Activated T-cell treated with anti-CD3 and anti-CD28 coated beads for 48 hours (primary cell): ENCODE measurements at places on chromosomes 6 and 20.
A peak's percentile ranks its signal among the peaks of the same experiment; 100 is the strongest.

DNA sequence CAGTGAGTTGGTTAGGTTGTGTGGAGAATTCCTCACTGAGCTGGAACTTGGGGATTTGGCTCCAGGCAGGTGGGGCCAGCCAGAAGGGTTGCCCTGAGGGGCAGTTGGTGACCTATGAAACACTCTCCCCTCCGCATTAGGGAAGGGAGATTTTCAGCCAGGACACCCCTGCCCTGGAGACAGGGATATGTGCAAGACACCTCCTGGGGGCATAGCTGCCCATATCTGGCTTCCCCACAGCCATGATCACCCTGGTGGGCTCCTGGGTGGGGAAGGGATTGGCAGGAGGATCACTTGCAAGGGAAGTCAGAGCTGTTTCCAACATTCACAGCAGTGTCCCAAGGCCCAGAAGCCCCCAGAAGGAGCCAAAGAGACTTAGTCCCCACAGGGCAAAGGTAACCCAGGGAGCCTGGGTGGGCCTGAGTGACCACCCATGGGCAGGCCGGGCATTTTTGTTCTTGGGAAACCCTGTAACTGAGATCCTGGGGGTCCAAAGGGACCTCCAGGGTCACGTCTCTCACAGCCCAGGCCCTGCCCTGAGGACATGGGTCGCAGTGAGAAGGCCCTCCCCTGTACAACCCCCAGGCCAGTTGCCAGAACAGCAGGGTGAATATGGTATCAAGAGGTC is 145.8 kb downstream of the MRPL14 start:
- DNase-seq = no peak

- no peak for DNase-seq
Observed at GRCh38 chr6:161590961-161591627, 317.2 kb upstream of the AGPAT4 start.

- DNase-seq = no peak
Observed at GRCh38 chr6:163489584-163489983, 75.1 kb downstream of the QKI start.

DNA sequence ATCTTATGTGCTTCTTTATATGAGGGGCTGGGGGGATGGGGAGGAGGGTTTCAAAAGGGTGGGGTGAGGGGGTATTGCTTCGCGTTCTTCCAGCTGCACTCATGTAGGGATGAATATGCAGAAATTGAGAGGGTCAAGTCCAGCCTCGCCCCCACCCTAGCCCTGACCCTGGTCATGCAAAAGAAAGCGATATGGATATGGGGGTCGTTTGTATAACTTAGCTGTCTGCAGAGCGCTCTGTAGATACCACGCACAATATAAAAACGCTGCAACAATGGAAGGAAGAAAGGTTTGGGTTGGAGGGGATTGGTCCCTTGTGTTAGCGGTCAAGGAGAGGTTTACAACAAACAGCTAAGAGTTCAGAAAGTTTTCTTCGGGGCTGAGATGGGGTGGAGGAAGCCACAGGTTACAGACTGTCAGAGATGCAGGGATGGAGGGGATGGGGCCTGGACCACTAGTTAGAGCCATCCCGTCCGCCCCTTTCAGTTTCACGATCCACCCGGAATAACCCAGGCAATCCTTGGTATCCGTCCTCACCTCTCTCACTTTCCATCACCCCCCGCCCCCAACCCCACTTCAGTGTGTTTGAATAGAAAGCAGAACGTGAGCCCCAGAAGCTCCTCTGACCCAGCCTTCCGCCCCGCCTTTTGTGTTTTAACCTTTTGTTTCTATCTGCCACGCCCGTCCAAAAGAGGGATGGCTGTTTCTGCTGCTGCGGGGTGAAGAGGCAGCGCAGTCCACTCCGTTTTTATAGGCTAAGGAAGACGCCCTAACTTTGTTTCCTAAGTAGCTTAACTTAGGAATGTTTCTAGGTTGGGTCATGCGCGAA is 73.5 kb downstream of the SOX4 start:
- no peak for DNase-seq

GRCh38 chr6:18897350-18897749 is 510.2 kb downstream of the RNF144B start:
- no peak for DNase-seq

GRCh38 chr20:48717095-48717672 is 110.6 kb downstream of the PREX1 start:
- no peak for DNase-seq

DNA sequence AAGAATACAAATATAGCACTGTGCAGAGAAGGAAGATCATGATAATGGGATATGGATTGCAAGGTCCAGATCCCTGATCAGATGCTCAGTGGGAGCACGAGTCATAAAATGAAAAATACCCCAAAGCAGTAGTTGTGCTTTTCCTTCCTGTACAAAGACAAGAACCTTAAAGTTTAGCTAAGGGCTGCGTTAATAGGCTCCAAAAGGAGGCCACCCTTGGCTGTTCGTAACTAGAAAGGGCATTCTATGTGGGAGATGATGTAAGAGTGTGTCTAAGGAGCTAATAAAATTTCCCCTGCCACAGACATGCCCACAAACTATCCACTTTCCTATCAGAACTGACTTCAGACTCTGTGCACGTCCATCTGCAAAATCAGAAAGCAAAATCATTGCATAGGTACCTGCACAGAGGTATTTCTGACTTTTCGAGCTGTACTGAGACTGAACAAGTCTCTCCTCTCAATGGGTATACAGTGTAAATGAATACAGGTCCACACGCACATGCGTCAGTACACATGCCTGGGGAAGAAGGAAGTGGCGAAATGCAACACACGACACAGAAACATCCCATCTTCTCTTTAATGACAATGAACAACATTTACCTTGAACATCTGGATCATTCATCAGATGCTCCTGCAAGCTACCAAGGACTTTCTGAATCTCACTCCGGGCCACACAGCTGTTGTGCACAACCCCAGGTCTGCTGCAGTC is 16.9 kb upstream of the ANKRD60 start:
- DNase-seq = no peak

GRCh38 chr6:87905101-87905641 is 142.5 kb upstream of the SPACA1 start:
- DNase-seq = no peak

GRCh38 chr6:156703719-156704118 is 73.5 kb upstream of the ARID1B start:
- no peak for DNase-seq

DNA sequence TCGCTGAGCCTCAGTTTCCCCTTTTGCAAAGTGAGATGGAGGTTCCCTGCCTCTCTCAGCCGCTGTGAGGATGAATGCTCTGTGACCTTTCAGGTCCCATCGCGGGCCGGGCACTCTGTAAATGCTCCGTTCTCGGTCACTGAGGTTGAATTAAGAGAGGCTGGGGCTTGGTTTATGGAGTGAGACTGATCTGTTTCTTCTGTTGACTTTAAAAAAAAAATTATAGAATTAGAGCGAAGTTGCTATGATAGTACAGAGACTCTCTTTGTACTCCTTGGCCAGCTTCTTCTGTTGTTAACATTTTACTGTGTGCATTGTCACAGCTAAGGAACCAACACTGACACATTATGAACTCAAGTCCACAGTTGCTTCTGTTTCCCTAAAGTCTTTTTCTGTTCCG is 64.4 kb downstream of the ADNP start:
- DNase-seq = no peak

- no peak for DNase-seq
Observed at GRCh38 chr20:15399781-15400180, 1062.4 kb upstream of the FLRT3 start.

- DNase-seq = no peak
Observed at GRCh38 chr6:144350528-144350880, 65.4 kb downstream of the UTRN start.

DNA sequence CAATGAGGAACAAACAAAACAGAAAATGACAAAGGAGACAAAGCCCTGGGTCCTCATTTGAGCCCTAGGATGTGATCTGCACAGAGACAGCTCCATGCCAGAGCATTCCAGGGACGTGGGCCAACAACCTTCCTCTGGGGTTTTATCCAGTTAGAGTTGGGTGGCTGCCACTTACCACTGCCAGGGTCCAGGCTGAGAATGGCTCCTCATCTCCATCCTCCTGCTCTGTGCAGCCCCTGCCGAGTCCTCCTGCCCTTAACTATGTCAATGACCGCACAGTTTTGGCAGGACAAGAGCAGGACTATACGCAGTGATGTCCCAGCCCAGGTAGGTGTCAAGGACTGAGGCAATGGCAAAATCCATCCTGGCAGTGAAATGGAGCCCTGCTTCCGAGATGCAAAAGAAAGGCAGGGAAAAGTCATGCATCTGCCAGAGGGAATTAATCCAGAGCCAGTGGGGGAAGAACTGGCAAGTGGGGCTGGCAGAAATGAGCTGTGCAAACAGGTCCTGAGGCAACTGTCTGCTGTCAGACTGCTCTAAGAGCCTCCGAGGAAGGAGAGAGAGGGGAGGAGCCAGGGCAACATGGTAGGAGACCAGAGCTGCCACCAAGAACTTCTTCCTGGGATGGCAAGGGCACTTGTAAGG is 449.4 kb downstream of the PTPRT start:
- DNase-seq = no peak

- peak; percentile 20 for DNase-seq
Observed at GRCh38 chr6:33008944-33009861, at the start of gene HLA-DOA. TSS of gene HLA-DOA (minus strand) at chr6:33009591.

GRCh38 chr6:90911642-90912041 is 324.8 kb upstream of the MAP3K7 start:
- DNase-seq = no peak
